ENCODE measurements at places on chromosomes 6 and 20.
A peak's percentile ranks its signal among the peaks of the same experiment; 100 is the strongest.

- DNase-seq, result peak; percentile 84
Observed at GRCh38 chr6:72825315-72825911, 203.5 kb downstream of the KCNQ5 start.

DNA sequence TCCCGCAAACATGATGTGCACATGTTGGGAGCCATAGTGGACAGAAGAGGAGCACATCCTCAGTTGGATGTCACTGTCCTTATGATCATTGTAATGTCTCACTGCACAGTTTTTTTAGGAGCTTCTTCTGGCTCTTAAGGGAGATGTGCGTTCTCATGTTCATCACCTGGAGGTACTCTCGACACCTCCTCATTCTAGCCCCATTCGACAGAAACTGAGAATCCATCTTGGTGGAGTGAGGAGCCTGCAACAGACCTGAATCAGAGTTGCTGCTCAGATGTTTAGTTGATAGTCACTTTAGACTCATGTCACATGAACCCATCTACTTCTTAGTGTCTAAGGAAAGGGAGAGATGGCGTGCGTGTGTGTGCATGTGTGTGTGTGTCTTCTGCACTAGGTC is 2.3 kb upstream of the BMP6 start:
- DNase-seq, result no peak

- DNase-seq, result no peak
Observed at GRCh38 chr6:19311786-19312185, 525.4 kb upstream of the ID4 start.

- peak; percentile 15 for DNase-seq
Observed at GRCh38 chr6:73586416-73586974, 65.7 kb upstream of the EEF1A1 start.

- DNase-seq, result no peak
Observed at GRCh38 chr6:106448000-106448426, 87.5 kb downstream of the CRYBG1 start.

DNA sequence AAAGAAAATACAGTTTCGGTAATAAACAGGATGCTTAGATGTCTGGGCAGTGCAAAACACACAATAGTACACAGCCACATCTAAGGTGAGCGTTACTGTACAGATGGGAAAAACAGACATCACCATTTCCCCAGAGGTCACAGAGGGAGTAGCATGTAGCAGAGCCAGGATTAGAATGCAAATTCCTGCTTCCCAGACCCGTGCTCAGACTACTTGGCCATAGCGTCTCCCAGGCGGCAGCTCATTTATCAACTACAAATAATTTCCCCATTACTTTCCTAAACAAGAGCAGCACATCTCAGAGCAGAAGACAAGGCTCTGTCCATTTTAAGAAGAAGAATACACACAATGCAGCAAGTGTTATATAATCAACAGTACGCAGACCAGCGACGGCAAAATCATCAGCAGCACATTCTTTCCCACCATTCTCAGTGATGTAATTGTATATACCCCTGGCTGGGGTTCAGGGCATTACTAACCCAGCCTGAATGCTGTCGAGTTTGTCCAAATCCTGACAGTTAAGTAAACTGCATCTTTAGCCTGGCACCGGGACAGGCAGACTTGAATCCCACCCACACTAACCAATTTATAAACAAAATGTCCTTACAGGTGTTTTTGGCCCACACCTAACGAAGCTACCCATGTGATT is 61.9 kb downstream of the CNKSR3 start:
- DNase-seq, result no peak

DNA sequence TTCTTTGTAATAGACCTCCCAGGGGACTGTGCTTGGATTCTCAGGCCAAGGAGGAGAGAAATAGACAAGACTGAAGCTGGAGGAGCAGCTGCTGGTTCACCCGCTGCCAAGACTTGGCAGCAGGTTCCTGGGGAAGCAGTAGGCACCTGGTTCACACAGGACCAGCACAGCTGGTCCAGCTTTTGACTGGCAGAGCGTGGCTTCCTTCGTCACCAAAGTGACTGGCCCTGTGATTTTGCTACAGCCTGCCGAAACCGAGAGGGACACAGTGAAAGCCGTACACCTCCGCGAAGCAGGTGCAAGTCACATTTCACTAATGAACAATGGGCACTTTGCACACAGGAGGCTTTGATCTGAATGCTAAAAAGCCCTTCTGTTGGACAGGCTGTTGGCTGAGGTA is 199.0 kb downstream of the RNF144B start:
- DNase-seq, result no peak

DNA sequence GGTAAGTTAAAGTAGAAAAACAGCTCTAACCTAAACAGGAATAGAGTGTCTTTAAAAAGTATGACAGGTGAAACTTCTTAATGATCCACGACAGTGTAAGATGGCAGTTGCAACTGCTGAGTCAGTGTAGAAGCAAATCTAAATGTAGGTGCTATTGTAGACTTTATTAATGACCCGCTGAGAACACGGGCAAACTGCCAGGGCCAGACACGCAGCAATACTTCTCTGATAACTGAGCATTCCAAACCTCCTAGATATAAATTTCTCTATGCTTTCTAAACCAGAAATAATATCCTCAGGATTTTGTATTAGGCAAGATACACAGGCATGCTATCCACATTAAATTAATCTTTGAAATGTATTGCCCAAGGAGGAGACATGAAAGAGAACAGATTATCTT is 1076.4 kb downstream of the HACE1 start:
- DNase-seq, result no peak

DNA sequence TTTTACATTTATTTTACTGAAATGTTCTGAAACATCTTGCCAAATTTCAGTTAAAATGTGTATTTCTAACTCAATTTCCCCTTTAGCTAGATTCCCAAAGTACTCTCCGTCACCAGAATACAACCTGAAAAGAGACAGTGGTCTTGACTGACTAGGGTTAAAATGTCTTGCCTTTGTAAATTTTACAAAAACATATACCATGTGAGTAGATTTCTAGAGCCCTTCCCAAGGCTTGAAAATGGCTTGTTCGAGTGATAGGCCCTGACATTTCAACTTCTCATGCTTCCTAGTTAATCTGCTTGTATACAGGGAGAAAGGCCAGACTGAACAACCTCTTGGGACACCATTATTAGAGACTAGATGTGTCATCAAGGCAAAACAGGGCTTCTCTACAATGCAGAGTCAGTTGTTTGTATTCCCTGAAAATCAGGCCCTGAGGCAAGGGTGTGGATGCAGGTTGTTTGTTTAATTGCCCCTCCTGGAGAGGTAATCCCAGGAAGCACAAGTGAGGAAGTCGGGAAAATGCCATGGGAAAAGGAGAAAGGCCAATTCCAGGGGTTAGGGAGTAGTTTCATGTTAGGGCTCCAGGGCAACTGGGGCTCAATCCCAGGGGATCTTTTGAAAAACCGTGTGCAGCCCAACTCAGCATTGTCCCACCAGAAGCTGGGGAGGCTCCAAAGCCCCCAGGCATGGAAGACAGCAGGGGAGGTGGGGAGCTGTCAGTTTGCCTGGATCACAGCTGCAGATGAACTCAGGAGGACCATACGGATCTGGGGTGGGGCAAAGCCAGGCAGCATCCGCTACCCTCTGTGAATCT is 11.6 kb upstream of the TFB1M start:
- no peak for DNase-seq

DNA sequence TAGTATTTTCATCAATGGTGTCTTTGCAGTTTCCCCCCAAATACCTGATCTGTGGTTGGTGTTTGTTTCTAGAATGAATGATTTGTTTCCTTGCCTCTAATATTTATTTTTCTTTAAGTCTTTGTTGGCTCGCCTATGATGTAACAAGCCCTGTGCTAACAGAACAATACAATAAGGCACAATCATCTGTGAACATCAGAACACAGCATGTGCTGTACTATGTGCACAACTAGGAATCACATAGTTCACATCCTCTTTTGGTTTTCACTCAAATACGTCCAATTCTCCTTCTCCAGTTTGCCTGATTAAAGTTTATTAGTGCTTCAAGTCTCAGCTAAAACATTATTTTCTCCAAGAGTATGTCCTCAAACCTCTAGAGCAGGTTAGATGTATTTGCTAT is 613.1 kb downstream of the EPHA7 start:
- DNase-seq, result no peak

DNA sequence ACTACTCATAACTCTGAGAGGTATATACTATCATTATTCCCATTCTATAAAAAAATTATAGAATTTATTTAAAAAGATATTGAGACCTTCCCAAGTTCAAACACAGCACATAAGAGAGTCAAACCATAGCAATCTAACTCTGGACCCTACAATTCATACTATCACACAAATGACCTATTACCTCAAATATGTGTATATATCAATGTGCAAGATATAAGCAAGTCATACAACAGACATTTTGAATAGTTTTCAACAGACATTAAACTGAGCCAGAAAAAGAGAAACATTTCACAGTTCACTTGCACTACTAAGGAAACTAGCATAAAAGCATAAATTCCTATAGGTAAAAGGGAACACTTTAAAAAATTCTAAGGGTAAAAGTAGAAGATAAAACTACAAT is 11.7 kb downstream of the PHIP start:
- no peak for DNase-seq

DNA sequence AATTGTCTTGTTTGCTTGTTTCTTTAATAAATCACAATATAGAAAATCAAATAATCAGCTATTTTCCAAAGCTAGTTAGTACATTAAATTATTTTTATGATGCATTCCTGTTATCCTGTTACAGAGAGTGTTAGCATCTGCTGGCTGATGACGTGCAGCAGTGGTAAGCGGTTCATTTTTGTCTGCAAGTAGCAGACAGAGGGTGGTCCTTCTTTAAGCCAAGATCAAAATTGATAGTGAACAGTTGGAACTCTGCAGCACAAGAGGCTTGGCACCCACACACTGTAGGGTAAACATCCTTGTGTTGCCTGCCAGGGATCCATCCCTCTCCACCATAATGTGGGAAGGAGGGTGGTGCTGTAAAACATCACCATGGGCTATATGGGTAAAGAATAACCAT is 158.3 kb downstream of the FRK start:
- DNase-seq, result no peak

GRCh38 chr6:151475653-151476523 is 17.9 kb upstream of the CCDC170 start:
- no peak for DNase-seq

DNA sequence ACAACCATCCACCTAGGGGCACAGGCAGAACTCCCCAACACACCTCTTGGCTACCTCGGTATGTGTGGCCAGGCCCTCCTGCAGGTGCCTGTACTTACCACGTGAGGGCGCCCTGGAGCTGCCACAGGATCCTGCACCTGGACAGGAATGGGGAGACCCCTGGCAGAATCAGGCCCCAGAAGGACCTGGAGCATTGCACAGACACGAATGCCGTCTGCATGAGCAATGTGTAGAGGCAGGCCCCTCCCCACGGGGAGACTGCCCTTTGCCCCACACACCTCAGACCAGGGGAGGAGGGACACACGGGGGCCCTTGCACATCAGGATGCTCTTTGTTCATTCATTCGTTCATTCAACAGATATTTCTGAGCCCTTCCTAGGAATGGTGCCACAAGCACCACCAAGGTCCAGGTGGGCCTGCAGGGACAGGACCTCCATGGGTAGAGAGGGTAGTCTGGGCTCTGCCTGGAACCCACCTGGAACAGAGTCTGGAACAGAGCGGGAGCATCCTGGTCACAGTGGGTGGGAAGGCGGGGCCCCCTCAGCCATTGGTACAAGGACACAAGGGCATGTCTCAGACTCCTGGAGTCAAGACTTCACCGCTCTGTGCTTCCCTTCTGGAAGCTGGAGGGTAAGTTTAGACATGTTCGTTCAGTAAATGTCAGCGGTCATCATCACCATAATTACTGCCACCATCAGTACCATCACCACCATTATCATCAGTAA is 32.3 kb downstream of the YTHDF1 start:
- DNase-seq, result no peak

GRCh38 chr6:104699593-104700329 is 160.0 kb downstream of the HACE1 start:
- no peak for DNase-seq

DNA sequence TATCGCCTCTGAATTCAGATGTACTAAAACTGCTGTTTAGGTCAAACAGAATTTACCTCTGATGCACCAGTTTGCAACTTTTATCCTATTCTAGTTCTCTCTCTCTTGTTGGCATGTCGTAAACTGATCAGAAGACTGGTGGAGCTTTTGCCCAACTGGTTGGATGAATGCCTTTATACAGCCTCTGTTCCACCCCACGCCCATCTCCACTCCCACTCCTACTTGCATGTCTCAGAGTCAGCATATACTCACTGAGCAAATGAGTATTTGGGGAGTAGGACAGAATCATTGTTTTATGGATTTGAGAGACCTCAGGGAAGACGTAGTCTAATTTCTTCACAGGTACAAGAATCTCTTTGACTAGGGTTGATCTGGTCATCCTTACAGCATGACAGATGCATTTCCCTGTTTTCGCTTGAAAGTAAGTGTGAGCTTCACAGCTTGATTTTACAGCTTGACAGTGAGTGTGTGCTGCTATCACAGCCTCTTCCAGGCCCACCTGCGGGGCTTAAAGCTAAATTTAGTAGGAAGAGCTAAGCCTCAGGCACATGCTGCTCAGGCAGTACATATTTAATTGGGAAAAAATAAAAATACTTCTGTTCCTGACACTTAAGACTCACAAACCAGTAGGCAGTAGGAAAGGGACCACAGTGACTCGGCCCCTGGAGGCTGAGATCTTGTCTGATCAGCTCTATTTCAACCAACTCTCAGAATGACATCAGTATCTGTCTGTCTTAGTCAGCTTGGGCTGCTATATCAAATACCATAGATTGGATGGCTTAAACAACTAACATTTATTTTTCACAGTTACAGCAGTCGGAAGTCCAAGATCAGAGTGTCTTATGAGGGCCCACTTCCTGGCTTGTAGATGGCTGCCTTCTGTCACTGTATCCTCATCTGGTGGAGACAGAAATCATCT is 30.4 kb downstream of the TRMT6 start:
- DNase-seq, result no peak

- DNase-seq, result no peak
Observed at GRCh38 chr6:16676376-16676775, 84.9 kb downstream of the ATXN1 start.

DNA sequence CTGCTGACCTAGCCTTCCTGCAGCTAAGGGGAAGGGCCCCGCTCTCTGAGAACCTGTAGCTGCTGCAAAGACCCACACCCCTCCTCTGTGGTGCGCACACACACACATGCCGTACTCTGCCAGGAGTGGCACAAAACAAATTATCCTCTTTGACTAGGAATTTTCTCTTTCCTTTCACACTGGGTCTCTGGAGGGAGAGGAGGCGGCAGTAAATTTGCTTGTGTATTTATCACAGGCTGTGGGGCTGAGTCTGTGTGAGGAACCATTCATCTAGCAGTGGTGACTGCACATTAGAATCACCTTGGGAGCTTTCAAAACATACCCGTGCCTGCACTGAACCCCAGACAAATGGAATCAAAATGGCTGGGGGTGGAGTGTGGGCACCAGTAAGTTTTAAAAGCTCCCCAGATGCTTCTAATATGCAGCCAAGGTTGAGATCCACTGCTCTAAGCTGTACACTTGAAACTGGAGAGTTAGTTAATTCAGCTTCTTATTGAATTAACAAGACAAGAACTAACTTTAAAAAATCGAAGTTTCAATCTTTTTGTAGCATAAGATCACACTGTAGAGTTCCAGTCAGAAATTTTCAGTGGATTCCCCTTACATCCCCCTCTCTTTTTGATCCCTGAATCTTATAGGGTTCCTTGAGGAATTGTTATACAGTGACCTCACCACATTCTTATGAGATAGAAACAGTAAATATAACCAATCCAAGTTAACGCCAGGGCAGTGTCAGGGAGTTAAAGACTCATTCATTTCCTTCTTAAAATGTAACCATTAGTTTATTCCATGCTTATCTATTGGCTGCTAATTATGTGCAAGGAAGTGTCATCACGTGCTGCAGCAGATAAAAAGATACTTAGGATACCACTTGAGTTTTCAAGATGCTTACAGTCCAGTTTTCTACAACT is 29.8 kb upstream of the GMDS start:
- no peak for DNase-seq

GRCh38 chr20:59972037-59972801 is 14.0 kb downstream of the CDH26 start:
- DNase-seq, result no peak

All from epithelial cell of proximal tubule (primary cell).